ENCODE measurements at places on chromosomes 1 and 21.

GRCh38 chr1:199121047-199121446 lies 482.2 kb downstream of the PTPRC start:
- DNase-seq: no peak

DNA sequence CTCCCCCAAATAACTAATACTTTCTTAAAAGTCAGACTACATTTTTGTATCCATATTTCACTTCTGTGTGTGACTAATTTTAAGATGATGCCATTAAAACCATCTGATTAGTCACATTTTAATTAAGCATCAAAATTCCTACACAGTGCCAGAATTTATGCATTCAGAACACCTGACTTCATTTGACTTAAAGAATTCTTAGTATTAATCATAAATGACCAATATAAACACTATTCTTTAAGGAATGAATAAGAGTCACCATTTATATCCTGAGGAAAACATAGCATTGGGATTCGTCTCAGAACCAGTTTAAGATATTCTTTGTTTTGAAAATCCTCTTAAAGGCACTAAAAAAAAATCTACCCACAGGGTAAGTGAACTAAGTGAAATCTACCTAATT lies 37.0 kb downstream of the TM2D1 start:
- no peak for DNase-seq

DNA sequence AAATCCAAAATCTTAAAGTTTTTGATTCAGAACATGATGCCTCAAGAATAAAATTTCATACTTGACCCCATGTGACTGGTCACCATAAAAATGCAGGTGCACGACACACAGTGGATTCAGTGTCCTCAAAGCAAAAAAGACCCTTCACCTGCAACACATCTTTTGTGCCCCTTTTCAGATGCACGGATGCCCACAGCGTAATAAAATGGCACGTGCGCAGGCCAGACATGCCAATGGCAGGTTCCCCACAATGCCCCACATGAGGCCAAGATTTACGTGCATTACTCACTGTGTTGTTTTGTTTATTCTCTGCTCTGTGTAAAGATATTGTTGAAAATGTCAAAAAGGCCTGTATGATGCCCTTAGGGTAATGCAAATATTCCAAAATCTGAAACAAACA lies 9.3 kb downstream of the KCNA10 start:
- DNase-seq: no peak

GRCh38 chr1:224996266-224996665 lies 66.8 kb downstream of the DNAH14 start:
- DNase-seq: no peak

GRCh38 chr1:220806408-220806807 lies 19.7 kb downstream of the MTARC1 start:
- no peak for DNase-seq

DNA sequence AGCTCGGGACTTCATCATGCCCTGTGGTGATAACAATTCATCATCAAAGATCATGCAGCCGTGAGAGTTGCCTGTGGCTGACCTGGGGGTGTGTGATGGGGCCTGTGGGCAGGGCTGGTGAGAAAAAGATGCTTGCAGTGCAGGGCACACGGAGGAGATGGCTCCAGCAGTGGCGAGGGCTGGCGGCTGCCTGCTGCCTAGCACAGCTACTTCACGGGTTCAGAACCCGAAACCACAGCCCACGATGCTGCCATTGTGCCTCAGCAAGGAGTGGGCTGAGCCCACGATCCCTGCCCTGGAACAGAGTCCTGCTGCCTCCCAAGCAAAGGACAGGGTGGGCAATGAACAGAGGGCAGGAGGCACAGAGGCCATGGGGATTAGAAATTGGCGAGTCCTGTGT lies 631 bp upstream of the KRTAP10-9 start:
- no peak for DNase-seq

- no peak for DNase-seq
Measured at GRCh38 chr1:71634159-71634558, 553.3 kb upstream of the ZRANB2 start.

DNA sequence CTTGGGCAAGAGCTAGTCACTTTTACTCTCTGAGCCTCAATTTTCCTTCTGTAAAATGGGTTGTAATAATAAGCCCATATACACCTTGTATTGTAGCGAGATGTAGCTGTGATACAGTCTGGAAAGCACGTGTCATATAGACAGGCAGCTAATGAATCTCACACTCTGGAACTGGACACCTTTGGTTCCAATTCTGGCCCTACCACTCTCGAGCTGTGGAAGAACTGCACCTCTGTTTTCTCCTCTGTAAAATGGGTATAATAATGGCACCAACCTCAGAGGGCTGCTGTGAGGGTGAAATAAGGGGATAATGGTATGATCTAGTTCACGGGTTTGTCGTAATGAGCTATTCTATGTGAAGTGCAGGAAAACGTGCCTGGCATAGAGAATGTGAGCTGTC lies 668 bp upstream of the PADI4 start:
- DNase-seq: no peak

- DNase-seq: peak; percentile 73
Measured at GRCh38 chr1:1630191-1630964, 1.6 kb upstream of the MMP23B start.

DNA sequence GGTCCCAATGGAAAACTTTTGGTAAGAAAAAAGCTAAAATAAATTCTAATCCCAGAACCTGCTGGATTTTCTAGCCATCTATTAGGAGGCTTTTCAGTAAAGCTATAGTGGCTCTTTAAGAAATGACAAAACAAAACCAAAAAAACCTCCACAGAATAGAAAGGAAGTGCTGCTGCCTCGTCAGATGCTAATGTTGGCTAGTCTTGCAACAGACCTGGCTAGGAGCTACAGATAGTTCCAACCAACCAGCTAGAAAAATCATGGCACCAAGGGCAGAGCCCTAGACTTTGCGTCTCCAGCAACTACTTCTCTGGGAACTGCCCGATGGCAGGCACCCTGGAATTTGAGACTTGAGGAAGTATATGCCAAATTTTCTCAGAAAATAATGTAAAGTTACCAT lies 7.6 kb downstream of the CD101 start:
- DNase-seq: no peak

- no peak for DNase-seq
Measured at GRCh38 chr1:2879591-2879990, 78.1 kb upstream of the TTC34 start.

DNA sequence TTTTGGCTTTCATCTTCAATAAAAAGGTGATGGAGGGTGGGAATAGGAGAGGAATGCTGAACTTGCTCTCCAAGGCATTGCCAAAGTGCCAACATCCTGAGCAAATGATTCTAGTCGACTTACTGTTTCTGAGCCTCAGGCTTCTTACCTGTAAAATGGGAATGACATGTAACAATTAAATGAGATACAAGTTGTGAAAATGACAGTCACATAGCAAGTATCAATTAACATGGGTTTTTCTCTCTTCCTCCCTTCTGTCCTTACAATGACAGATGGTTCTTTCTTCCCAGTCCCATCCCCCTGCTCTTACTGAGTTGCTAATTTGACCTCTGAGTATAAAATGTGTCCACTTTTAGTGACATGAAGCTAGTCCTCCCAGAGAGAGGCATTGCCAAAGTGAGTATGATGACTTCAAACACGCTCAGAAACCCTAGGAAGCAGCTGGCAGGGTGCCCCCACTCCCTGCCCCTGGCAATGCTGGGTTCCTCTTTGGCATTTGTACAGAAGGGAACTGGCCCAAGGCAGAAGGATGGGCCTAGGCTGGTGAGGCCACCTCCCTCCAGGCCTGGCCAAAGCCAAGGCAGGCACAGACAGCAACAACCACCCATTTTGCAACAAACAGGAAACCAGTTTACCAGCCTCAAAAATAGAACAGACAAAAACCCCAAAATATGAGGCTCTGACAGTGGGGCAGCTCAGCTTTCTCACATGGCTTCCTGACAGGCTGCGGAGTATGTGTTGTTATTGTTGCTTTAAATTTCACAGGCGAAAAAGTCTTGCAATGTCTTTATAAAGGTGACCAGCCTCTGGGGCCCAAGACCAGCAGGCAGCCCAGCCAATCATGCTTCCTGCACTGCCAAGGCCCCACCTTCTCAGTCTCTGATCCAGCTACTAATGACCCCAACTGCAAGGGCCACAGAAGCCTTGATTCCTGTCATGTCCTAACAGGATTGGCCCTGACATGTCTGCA lies 115.9 kb downstream of the HIVEP3 start:
- DNase-seq: no peak
